IMR-90 (cell line): ENCODE measurements at places on chromosomes 7 and 10. TPM values are rescaled to one million over a fixed set of nuclear protein-coding genes. Genes with fewer than 3 reads are reported as not detected.
A peak's percentile ranks its signal among the peaks of the same experiment; 100 is the strongest.

Gene KEL
- not detected in 2 replicates for total RNA-seq

GRCh38 chr10:35928748-35929147 is 286.7 kb upstream of the FZD8 start:
- DNase-seq: no peak

DNA sequence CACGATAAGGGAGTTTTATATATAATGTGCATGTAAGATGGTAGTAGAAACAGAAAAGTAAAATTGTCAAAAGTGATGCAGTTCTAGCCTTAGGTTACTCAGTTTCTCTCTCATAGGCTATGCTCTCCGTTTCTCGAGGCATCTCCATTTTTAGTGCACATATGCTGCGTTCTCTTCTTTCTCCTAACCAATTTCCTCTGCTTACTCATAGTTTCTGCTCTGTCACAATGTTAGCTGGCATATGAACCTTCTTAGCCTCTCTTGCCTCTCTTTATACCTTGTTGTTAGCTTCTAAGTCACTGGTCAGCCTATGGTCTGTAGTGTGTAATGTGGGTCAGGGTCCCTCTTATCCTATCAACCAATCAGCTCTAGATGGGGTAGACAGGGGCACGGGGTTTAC is 280.6 kb upstream of the ETV1 start:
- DNase-seq: no peak

DNA sequence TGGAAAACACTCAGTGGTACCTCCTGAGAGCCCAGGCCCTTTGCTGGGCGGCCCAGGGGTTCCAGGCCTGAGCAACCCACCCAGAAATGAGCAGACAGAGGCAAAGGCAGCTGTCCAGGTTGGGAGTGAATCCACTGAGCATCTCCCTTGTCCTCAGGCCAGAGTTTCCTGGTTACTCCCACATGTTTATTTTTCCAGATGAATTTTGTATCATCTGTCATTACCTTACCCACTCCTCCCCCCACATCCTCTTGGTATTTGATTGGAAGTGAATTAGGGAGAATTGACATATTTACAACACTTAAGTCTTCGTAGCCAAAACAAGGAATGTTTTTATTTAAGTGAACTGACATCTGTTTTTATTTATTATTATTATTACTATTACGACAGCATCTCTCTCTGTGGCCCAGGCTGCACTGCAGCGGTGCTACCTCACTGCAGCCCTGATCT is 13.2 kb upstream of the LMBR1 start:
- DNase-seq: no peak

- DNase-seq: no peak
Observed at GRCh38 chr7:30757342-30757692, 5.4 kb downstream of the INMT start.

DNA sequence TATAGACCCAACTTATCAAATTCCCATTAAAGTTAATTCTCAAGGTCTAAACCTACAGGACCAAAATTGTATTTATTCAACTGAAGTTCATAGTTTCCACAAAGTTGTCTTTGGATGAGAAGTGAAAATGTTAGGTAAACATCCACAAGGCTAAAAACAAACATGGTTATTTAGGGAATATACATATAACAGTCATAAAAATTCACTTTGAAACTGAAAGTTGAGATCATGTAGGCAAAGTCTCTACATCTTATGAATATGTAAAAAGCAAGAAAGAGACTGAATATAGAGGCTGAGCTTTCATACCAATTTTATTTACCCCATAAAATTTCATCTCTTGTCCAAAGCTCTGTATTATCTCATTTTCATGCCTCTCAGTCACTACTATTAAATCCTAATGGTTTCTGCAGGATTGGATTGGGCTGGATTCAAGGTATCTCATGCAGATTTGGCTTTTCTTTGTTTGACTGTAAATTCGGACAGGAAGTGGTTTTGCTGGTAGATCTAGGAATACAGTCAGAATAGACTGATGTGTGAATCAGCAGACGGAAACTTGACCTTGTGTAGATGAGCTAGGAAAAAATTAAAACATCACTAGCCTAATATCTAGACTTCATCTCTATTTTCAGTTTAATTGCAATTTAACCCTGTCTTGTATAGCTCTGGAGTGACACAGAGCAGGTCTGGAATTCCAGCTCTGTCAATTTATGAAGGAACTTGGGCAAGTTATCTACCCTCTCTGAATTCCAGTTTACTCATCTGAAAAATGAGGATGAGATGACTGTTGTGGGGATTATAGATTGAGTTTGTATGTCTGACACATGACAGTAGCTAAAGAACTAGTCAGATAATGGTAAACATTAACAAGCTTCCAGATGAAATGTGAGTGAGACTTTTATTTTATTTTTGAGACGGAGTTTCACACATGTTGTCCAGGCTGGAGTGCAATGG is 27.3 kb upstream of the SKAP2 start:
- peak; percentile 41 for DNase-seq
